ENCODE measurements at places on chromosomes 3 and 15.

DNA sequence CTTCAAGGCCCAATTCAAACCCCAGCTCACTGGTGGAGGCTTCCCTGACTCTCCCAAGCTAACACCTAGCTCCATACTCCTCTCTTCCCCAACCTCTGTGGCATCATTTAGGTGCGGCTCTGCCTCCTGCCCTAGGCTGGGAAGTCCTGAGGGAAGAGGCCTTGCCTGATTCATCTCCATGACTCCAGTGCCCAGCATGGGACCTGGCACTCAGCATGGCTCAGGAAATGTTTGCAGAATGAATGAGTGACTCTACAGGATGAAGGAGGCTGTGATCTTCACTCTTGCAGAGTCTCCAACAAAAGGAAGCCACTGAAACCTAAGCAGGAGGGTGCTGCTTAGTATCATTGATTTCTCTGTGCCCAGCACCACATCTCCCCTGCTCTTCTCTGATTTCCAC, 34.5 kb upstream of the INSYN1 start:
- DNase-seq = no peak

GRCh38 chr3:46926871-46927717, 49.5 kb downstream of the CCDC12 start:
- no peak for DNase-seq

GRCh38 chr3:42276141-42277132, 10.5 kb upstream of the CCK start:
- DNase-seq = no peak

DNA sequence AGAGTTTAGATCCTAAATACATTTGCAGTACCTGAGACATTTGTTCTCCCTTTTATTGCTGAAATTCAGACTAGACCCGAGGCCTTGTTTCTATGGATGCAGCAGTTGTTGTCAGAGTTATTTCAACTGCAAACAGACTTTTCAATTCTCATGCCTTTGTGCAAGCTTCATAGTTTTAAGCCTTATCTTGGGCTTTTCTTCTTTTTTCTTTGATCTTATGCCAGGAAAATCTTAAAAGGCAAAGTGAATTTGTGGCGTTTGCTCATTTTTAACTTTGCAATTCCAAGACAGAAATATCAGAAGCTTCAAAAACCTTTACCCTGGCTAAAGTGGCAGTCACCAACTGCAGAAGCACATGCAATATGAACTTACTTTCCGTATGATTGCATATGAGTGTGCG, 576.7 kb downstream of the DIPK2A start:
- no peak for DNase-seq
